SW480 (cell line): ENCODE measurements at places on chromosomes 11 and 22.

GRCh38 chr11:26297189-26297975, 34.5 kb upstream of the ANO3 start:
- peak; percentile 78 for DNase-seq

DNA sequence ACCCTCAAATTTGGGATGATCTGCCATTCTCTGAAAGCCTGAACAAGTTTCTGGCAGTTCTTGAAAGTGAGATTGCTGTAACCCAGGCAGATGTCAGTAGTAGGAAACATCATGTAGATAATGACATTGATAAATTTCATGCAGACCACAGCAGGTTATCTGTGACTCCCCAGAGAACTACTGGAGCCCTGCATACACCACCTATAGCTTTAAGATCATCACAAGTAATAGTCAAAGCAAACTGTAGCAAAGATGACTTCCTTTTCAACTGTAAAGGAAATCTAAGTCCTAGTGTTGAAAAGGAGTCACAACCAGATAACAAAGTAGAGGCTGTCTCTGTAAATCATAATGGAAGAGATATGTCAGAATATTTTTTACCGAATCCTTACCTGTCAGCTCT, 31.0 kb downstream of the DDIAS start:
- DNase-seq, result no peak

- no peak for DNase-seq
These were observed 6.5 kb downstream of the OR52M1 start for GRCh38 chr11:4551346-4551979.

GRCh38 chr11:92762121-92762540, 207.3 kb upstream of the MTNR1B start:
- no peak for DNase-seq

DNA sequence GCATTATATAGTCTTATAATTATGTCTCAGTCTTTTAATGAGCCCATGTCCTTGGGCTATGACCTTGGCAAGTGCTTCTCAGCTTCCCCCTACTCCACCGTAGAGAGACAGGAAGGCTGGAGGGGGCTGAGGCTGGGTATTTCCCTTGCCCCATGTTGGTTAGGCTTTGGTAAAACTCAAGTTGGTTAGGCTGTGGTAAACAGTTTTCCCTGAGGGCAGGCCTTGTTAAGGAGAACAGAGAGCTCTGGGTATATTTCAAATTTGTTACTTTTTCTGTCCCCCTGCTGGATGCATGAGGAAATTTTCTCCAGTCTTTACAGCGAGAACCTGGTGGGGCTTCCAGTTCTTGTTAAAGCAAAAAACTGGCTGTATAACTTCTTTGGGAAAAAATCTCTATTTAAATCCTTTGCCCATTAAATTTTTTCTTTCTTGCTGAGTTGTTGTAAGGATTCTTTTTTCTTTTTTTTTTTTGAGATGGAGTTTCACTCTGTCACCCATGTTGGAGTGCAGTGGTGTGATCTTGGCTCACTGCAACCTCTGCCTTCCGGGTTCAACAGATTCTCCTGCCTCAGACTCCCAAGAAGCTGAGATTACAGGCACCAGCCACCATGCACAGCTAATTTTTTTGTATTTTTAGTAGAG, 12.2 kb upstream of the DCHS1 start:
- DNase-seq, result peak; percentile 60

DNA sequence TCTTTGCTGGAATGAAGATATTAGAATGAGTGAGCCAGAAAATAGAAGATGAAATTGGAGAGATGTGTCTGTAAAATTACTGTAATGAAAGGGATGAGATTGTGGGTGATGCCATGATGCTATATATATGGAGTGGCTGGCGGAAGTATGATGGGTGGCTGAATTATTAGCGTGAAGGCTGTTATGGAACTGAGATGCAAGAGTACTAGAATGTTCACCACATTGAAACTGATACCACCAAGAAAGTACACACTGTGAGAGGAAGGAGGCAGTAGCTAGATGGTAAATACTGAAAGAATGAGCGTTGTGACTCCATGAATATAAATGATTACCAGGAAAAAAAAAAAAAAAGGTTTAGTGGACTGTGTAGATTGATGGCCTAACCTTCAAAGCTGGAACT, 411.9 kb downstream of the CNTN5 start:
- no peak for DNase-seq

GRCh38 chr11:2549491-2549875, 104.7 kb downstream of the KCNQ1 start:
- no peak for DNase-seq

DNA sequence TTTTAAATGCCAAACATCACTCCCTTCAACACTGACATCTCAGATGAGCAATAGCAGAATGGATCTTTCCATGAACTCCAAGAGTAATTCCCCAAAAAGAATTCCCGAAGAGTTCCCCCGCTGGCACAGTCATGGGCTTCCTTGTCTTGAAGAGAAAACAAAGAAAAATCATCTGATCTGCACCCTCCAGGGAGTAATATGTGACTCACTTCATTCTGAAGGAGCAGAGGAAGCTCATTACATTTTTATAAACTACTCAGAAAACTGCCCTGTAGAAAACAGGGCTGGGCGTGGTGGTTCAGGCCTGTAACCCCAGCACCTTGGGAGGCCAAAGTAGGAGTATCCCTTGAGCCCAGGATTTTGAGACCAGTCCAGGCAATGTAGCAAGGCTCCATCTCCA, 35.7 kb downstream of the CELSR1 start:
- DNase-seq, result no peak

DNA sequence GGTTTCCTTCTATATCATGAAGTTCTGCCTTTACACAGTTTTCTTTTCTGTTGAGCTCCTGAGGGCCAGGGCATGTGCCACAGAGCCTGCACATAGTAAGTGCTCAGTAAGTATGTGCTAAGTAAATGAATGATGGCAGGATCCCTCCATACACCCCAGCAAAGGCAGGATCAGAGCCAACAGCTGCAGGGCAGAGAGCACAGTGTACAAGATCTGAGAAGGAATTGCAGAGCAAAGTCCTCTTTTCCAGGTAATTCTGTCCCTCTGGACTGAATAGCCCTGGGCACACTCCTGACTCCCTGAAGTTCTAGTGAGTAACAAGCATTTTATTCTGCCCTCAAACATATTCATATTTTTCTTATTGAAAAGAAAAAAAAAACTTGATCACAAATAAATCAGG, 117.7 kb downstream of the GALNT18 start:
- DNase-seq, result no peak

DNA sequence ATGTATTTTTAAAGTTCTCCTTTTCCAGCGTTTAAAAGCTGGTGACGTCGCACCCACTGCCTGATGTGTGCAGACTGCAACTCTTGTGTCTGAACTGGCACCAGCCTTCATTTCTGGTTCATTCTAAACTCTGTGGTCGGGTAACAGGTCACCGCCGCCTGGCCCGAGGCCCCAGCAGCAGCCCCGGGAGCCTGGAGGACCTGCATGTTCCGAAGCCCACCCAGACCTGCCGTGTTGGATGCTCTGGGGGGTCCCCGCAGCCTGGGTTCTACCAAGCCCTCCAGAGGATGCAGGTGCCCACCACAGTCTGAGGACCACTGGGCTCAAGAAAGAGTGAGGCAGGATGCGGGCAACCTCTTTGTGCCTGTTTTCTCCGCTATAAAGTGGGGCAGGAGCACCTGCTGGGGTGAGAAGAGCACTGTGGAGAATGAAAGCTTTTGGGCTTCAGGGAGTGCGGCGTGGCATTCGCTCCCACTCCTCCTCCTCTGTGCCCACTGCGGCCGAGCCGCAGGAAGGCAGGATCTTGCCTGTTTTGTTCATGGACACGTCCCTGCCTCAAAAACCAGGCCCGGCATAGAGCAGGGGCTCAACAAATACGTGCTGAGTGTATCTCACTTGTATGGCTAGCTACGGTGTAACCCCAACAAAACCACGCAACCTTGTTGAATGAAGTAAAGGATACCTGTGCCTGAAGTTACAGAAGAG, 40.1 kb downstream of the CERK start:
- no peak for DNase-seq

DNA sequence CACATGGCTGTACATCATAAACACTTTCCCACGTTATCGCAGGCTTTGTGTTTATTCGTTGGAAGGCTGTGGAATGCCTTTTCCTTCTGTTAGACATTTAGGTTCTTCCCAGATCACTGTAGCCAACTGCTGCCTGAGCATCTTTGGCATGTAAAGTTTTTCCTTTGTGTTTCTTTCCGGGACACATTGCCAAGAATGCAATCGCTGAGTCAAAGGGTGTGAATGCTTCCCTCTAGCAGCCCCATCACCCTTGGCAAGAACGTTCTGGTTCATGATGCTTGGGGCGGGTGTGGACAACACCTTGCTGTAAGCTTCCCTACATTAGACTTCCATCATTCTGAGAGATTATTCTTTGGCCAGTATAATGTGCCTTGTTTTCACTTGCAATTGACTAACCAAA, 136.2 kb downstream of the OSBP2 start:
- no peak for DNase-seq

DNA sequence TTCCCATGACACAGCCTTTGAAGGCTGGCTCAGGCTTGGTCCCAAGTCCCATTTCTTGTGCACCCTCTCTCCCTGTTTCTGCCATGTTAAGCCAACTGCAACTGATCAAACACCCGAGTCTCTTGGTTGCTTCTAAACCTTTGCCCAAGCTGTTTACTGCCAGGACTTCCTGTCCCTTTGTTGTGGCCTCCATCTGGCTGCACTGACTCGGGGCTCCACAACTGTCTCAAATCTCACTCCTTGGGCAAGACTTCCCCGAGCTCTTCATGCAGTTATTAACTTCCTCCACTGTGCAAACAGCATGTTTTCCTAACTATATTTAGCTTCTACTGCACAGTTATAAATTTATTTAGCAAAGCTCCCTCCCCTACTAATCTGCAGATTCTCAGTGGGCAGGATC, 4.3 kb downstream of the VPREB1 start:
- no peak for DNase-seq

DNA sequence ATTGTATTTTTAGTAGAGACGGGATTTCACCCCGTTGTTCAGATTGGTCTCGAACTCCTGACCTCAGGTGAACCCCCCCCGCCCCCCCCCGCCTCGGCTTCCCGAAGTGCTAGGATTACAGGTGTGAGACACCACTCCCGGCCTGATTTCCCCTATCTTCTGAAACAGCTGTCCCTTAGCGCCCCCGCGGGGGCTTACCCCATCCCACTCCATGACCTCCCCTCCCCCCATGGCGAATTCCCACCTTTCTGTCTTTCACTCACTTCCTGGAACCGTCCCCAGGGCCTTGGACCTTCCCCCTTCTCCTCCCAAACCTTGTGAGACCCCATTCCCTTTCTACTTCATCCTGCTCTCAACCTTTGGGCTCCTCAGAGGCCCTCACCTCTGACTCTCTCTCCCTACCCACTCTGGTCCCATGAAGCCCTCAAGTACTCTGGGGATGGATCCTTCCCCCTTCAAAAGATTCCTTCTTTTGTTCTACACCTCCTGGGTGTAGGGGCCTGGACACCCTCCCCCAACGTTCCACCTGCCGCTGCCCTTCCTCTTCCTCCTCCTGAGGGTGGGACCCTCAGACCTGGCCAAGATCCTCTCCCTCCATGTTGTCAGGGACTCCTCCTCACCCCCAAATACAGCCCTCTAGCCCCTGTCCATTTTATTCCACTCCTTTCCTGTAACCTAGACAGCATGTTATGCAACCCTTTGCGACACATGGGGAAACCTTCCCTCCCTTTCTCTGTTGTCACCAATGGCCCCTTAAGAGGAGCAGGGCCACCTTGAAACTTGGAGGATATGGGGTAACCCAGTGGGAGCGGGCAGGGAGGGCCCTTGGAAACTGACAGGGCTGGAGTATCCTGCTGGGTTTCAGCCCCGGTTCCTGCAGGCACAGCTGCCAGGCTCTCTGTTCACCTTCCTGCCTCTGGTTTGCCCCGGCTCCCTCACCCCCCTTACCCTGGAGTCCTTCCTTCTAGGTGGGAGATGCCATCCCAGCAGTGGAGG, 1.1 kb downstream of the PRDX5 start:
- DNase-seq, result no peak

DNA sequence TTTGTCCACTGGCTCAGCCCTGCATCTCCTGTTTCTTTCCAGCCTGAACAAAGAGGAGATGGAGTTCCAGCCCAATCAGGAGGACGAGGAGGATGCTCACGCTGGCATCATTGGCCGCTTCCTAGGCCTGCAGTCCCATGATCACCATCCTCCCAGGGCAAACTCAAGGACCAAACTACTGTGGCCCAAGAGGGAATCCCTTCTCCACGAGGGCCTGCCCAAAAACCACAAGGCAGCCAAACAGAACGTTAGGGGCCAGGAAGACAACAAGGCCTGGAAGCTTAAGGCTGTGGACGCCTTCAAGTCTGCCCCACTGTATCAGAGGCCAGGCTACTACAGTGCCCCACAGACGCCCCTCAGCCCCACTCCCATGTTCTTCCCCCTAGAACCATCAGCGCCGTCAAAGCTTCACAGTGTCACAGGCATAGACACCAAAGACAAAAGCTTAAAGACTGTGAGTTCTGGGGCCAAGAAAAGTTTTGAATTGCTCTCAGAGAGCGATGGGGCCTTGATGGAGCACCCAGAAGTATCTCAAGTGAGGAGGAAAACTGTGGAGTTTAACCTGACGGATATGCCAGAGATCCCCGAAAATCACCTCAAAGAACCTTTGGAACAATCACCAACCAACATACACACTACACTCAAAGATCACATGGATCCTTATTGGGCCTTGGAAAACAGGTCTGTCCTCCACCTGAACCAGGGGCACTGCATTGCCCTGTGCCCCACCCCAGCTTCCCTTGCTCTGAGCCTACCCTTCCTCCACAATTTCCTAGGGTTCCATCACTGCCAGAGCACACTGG, 5.0 kb downstream of the FTH1 start:
- peak; percentile 38 for DNase-seq

- DNase-seq, result no peak
These were observed 29.6 kb downstream of the SNX19 start for GRCh38 chr11:130886704-130887103.

DNA sequence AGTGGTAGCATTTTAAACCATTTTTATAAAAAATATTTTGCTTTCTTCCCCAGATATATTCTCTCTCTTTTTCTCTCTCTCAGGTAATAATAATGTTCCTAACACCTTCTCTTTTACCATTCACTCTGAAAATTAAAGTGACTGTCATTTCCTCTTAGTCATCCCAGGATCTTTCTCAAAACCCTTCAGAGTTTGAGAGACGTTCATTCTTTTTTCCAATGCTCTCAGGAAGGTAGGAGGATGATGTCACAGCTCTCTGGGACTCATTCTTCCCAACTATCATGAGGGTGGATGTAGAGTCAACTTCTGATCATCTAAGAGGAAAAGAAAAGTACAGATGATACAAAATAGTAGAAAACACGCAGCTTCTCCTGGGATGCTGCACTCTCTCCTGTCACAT, 60.2 kb upstream of the CRTAM start:
- no peak for DNase-seq

GRCh38 chr11:2772544-2773031, 72.8 kb upstream of the KCNQ1OT1 start:
- DNase-seq, result peak; percentile 92

GRCh38 chr11:1864831-1865665, 12.2 kb downstream of the LSP1 start:
- no peak for DNase-seq

- no peak for DNase-seq
These were observed 1946.0 kb upstream of the RAG2 start for GRCh38 chr11:38543986-38544385.
